Articular chondrocyte of knee joint (primary cell): ENCODE measurements at places on chromosomes 1 and 21. TPM values are rescaled to one million over a fixed set of nuclear protein-coding genes. Genes with fewer than 3 reads are reported as not detected.

The MCOLN2 gene
- 6.7 and 10.2 TPM in 2 replicates for total RNA-seq

The OR6N1 gene
- total RNA-seq, result not detected in 2 replicates

The PADI1 gene
- total RNA-seq, result 0.11 TPM in 1 of 2 replicates, not detected in the other

The POU3F1 gene
- under 0.01 TPM in 1 of 2 replicates, not detected in the other for total RNA-seq
